ENCODE measurements at places on chromosomes 3 and 15.
A peak's percentile ranks its signal among the peaks of the same experiment; 100 is the strongest.

- DNase-seq, result peak; percentile 24
These were observed 28.9 kb upstream of the ICE2 start for GRCh38 chr15:60507596-60508424.

DNA sequence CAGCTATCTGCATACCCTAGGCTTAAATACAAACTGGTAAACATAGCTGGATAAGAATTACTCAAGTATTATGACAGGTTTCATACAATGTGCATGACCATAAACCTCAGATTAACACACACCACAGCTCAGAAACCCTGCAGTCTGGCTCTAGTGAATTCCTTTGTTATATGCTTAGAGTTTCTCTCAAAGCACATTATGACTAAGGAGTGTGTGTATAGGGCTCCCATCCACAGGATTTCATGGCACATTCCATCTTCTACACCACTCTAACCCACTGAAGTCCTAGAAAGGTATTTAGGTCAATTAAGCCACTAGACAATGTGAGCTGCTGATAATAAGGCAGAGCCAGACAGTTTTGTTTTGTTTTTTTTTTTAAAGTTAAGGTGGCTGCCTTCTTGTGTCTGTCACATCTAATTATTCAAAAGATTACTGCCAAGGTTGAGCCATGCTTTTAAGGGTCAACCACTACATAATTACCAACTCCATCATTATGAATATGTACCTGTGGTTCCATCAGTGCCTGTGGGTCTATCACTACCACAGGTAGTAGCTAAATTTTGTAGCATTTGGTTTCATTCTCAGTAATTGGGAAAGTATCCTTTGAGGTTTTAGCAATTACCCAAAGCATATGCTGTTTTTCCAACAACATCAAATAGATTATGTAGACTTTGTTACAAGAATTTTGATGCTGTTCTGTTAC is 107.0 kb downstream of the ALCAM start:
- no peak for DNase-seq

DNA sequence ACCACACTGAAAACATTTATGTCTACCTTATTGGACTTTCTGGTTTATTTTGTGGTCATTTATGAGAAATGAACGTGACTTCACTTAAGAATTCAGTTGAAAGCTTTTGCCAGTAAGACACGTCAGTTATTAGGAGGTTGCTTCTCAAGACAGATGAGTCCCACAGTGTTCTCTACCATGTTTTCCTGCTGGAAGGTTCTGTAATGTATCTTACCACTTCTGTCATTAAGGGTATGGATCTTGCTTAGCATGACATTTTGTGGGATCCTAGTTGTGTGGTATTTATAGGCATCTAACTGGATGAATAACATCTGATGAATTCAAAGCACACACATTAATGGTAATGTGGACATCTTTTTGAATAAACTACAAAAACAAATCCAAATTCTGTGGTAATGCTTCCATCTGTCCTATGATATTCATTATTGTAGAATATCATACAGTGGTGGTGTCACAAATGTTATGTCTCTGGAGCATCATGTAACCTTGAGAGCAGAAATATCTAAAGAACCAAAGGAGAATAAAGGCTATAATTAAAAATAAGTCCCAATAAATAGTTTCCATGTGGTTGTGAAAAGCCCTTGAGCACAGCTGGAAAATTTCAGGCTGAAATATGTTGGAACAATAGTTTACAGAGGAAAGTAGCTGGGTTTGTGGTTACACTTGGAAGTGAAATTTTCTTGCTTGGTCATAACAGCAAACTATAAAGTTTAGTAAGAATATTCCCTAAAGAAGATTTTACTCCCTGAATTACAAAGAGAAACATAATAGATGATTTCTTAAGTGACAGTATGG is 61.5 kb downstream of the C3orf38 start:
- no peak for DNase-seq

DNA sequence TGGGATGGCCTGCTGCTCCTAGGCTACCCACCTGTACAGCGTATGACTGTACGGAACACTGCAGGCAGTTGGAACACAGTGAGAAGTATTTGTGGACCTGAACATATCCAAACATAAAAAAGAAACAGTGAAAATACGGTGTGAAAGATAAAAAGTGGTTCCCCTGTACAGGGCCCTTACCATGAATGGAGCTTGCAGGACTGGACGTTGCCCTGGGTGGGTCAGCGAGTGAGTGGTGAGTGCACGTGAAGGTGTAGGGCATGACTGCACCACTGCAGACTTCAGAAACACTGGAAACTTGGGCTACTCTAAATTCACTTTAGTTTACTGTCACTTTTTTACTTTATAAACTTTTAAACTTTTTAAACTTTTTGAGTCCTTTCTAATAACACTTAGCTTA is 71.2 kb upstream of the SLC6A6 start:
- DNase-seq, result no peak

DNA sequence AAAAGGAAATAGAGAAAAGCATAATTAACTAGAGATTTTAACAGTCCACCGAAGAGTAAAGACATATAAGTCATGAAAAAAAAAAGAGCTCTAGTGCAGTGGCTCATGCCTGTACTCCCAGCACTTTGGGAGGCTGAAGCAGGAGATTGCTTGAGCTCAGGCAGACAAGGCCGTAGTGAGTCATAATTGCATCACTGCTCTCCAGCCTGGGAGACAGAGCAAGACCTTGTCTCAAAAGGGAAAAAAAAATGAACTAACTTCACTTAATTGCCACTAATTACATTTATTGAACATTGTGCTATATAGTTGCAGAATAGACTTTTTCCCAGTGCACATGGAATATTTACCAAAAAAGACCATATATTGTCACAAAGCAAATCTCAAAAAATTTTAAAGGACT is 221.8 kb downstream of the CBLB start:
- DNase-seq, result no peak

- peak; percentile 30 for DNase-seq
These were observed 20.1 kb downstream of the RFT1 start for GRCh38 chr3:53109891-53110771.

DNA sequence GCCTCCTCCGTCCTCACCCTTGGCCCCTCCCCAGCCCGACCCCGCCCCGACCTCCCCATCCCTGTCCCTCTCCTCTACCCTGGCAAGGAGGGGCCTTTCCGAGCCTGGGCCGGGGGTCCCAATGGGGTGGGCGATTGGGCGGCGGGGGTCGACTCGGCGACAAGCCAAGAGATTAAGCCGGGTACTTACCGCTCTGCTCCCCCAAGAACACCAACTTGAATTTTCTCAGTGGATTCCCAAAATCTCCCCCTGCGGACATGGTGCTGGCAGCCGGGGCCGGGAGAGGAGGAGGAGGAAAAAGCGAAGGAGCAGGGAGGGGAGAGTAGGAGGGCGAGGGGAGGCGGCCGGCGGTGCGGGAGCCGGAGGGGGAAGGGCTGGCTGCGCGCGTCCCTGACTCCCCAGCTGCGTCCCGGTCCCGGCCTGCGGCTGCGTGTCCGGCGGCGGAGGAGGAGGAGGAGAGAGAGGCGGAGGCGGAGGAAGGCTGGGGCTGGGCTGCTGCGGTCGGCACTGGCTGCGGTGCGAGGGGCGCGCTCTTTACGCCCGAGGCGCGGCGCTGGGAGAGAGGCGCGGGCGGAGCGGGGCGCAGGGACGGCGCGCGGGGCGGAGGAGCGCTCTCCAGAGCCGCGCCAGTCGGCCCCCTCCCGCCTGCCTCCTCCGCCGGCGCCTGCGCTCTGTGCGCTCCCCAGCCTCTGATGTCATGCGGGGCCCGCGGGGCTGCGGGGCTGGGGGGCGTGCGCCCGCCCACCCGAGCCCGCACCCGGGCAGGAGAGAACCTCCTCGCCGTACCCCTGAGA is at the start of gene RAB6B:
Gene RAB6B (minus strand): TSS at position 675 of the 794 bp plus-strand sequence. CDS start 416 bp downstream, at position 259.
- no peak for DNase-seq

- DNase-seq, result no peak
These were observed 5.5 kb downstream of the ANKDD1A start for GRCh38 chr15:64917211-64917610.

GRCh38 chr3:119329551-119329950 is 35.4 kb downstream of the ARHGAP31 start:
- no peak for DNase-seq

DNA sequence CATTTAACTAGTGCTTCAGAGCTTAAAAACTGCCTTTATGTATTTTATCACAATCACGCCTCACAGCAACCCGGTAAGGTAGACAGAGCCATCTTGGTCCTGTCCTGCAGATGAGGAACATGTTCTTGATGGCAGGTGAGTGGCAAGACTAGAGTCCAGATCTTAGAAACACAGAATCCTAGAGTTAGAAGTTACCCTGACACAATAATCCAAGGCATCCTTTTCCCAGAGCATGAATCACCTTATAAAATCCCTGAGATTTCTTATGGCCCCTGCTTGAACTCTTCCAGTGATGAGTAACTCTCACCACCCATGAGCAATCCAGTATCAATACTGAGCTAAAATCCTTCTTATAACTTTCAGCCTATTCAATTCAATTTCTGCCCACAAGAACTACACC is 16.9 kb downstream of the POPDC2 start:
- no peak for DNase-seq

- DNase-seq, result no peak
These were observed 53.7 kb downstream of the NKIRAS1 start for GRCh38 chr3:23863060-23863459.

DNA sequence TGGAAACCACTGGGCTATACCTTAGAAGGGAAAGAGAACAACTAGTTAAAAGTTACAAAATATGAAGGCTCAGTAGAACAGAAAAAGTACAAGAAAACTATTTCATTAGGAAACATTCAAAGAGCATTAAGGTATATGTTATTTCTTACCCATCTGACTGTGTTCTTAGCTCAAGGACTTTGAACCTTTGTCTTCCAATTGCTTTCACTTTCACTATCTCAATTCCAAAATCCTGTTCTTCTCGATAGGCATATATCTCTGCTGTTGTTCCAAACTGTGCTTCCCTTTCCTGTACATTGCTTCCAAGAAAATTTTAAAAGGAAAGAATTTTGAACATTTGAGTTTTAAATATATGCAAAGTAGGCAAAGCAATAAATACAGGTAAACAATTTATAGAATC is 6.9 kb downstream of the CRBN start:
- no peak for DNase-seq

- no peak for DNase-seq
These were observed 8.5 kb upstream of the MUSTN1 start for GRCh38 chr3:52843108-52843865.

- no peak for DNase-seq
These were observed 178.1 kb upstream of the TSC22D2 start for GRCh38 chr3:150230037-150230436.

GRCh38 chr15:96201696-96202095 is 128.8 kb upstream of the NR2F2 start:
- no peak for DNase-seq

DNA sequence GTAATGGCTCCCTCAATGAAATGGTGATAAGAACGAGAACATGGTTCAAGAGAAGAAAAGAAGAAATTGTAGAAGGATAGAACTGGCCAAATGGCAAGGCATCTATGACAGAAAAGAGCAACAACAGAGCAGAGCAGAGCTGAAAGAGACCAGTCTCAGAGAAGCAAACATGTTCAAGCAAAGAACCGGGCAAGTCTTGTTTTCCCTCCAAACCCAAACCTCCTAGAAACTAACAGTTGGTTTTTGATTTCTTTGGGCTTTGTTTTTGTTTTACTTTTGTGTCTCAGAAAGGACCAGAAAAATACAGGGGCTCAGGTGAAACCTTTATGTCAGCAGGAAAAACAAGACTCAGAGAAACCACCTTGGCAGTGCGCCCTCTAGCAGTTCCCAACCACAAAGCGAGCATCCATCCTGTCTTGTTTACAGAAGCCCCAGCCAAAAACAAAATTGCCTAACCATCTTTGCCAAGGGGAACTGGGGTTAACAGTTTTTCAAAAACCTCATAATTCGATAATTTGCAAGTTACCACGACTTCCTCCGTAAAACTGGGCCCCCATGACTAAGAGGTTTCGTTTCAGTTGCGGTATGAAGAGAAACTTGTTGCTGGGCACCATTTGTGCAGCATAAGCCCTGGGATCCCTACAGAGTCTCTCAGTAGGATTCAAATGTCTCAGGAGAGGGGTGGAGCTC is 159.2 kb upstream of the SLC24A5 start:
- DNase-seq, result no peak

DNA sequence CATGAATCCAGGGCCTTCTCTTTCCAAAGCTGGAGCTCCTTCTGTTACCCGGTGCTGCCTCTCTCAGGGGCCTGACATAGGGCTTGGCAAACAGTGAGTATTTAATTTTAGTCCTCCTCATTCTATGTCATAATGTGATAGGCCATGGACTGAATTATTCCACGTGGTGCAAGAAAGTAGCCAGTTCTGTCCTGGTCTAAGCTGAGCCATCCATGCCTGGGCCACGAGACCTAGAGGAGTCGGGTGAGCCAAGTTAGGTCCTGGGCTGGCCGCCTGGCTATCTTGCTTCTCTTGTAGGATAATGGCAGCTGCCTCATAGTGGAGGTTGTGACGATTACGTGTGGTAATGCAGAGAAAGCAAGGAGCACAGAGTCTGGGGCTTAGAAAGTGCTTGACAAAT is 170.6 kb downstream of the FAM43A start:
- DNase-seq, result no peak

GRCh38 chr15:51359981-51360380 is 18.5 kb downstream of the GLDN start:
- no peak for DNase-seq

DNA sequence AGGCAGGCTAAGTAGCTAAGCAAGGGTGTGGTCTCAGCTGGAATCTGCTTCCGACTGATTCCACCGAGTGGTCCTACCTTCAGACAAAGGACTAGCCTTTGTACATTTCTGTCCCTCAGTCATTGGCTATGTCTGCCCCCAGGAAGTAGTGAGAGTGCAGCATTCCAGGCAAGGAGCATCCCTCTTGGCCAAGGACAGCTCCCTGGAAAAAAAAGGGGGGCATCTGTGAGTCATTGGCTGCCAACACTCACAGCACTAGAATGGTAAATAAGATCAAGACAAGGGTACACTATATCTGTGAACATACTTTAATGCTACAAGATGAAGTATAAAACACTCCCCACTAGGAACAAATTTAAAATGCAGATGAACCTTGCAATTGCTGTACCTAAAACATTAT is 66.8 kb downstream of the STAC start:
- no peak for DNase-seq

DNA sequence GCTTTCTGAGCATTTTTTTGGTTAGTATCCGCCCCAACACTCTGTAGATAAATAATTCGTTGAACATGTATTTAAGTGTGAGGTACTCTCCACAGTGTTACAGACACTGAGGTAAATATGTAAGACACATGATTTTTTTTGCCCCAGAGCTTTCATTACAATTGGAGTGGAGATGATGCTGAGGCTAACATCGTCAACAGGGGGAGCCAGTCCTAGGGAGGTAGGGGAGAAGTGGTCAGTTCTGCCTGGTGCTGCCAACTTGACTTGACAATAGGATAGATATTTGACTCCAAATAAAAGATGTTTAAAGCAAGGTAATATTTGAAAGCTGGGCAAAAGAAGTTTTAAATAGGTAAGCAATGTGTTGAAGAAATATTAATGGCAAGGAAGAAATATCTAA is 295.7 kb downstream of the UNC13C start:
- no peak for DNase-seq

- DNase-seq, result no peak
These were observed 621 bp downstream of the RGMA start for GRCh38 chr15:93088200-93088980.

GRCh38 chr15:67150023-67150860 is 84.8 kb downstream of the SMAD3 start:
- DNase-seq, result no peak

- no peak for DNase-seq
These were observed 64.8 kb downstream of the STRIT1 start for GRCh38 chr3:155228676-155229075.

- DNase-seq, result no peak
These were observed 67.5 kb downstream of the TMEM44 start for GRCh38 chr3:194565597-194566190.

- DNase-seq, result no peak
These were observed 256.2 kb downstream of the ZNF621 start for GRCh38 chr3:40780925-40781406.
